BJ (cell line): ENCODE measurements at places on chromosomes 2 and 18.

DNA sequence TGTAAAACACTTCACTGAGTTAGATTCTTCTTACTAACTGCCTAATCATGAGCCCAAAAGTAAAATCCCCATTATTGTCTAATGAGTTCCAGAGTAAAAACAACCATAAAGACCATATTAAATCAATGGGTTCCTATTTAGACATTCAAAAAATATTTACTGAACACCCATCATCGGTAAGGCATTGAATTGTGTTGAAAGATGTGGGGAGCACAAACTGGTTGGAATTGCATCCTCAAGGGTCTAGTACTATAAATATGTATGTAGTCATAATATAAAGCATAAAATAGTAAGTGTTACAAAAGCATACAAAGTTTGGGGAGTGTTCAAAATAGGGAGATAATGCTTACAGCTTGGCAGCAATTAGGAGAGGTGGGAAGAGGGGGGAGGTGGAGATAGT, 3.0 kb upstream of the MARCHF4 start:
- DNase-seq: no peak

- DNase-seq: no peak
Observed at GRCh38 chr2:191501561-191502168, 176.3 kb upstream of the NABP1 start.

- no peak for DNase-seq
Observed at GRCh38 chr2:226873826-226874225, 38.0 kb downstream of the RHBDD1 start.

GRCh38 chr2:150282771-150283371, 204.6 kb downstream of the RND3 start:
- peak; percentile 54 for DNase-seq

DNA sequence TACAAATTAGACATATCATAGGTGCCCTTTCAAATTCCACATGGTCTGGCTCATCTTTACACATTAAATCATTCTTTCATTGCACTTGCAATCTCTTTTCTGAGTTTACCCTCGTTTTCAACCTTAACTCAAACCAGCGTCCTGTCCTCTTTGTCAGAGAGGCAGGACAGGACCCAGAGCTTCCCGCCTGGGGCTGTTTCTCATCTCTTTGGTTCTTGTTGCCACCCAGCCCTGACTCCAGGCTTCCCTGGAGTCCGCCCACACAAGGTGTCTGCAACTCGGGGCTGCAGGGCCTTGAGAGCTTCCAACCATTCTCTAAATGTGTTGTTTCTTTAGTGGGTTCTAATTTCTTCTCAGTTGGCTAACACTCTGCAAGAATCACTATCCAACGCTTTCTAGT, 24.4 kb downstream of the RBMS1 start:
- DNase-seq: no peak

DNA sequence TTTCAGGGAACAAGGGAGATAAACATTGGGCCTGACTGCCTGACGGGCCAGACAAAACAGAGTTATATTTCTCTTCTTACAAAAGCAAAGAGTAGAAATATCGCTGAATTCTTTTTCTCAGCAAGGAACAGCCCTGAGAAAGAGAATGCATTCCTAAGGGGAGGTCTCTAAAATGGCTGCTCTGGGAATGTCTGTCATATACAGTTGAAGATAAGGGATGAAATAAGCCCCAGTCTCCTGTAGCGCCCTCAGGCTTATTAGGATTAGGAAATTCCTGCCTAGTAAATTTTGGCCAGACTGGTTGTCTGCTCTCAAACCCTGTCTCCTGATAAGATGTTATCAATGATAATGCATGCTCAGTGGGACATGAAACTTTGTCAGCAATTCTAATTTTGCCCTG, 134.9 kb upstream of the CNTNAP5 start:
- no peak for DNase-seq

DNA sequence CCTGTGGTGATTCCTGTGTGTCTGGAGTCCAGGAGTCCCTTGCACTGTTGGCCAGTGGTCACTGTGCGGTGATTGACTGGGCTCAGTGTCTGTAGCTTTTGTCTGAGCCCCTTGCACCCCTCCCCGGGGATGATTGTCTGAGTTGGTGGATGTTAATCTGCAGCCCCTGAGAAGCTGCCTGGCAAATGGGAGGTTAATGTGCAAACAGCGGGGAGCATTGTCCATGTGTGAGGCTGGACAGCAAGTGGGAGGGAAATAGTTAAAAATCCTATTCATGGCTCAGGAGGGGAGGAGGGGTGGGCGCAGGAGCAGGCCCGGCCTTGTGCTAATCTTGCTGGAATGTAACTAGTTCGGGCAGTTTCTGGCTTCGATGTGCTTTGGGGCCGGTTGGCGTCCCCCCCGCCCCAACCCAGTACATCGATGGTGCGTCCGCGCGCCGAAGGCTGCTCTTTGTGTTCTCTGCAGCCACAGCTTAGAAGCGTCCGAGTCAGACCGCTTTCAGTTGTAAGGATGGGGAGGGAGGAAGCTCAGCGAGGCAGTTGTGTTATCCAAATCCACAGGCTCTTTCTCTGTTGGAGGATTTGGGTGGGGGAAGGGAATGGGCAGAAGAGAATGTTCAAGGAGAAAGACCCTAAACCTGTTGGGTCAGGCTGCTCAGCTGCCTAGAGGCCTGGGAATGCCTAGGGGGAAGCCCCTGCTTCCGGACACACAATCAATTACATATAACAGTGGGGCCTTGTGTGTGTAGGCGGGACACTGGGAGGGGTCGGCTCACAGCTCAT, 71.8 kb downstream of the TGOLN2 start:
- no peak for DNase-seq

DNA sequence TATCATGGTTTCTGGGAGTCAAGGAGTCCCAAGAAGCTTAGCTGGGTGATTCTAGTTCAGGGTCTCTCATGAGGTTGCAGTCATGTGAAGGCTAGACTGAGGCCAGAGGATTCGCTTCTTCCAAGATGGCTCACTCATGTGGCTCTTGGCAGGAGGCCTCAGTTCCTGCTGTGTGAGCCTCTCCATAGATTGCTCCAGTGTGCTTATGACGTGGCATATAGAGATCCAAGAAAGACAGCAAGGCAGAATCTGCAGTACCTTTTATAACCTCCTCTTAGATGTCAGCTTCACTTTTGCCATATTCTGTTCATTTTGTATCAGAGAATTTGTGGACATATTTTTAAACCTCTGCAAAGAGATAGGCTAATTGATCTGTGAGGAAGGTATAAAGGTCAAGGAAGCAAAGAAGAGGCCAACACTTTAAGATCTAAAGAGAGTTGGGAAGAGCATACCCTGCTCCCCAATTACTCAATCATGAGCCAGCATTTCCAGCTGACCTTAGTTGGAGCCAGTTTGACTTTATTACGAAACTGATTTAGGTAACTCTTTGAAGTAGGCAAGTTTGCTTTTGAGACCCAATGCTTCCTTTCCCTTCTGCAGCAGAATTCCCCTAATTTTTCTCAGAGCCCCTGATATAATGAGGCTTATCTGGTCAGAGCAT, 134.7 kb downstream of the EML6 start:
- DNase-seq: no peak

- no peak for DNase-seq
Observed at GRCh38 chr2:36861896-36862295, 104.4 kb downstream of the STRN start.

DNA sequence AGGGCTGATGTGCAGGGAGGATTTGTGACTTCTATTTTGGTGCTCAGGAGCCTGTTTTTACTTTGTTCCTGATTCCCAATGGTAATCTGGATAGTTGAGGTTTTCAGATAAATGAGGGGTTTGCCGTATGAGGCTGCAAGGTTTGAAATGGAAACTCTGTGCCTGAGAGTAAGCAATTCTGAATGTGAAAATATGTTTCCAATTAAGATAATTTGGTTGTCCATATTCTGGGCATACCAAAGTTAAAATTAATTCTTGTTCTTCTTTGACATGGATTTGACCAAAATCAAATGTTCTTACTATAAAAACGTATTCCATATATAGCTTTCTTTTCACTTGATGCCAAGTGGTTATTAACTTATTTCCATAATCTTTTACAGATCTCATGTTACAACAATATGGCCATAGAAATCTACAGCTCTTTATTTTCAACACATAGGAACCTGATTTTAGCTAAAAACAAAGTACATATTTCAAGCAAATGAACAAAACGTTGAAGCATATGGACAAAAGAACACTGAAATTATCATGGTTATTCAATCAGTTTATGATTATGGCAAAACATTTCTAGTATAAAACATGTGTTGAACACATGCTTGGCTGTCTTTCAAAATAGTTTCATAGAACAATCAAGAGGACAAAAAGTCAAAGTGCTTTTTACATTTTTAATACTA, 63.4 kb upstream of the ARHGAP28 start:
- DNase-seq: no peak

- DNase-seq: no peak
Observed at GRCh38 chr2:98090951-98091350, 4.0 kb downstream of the VWA3B start.

DNA sequence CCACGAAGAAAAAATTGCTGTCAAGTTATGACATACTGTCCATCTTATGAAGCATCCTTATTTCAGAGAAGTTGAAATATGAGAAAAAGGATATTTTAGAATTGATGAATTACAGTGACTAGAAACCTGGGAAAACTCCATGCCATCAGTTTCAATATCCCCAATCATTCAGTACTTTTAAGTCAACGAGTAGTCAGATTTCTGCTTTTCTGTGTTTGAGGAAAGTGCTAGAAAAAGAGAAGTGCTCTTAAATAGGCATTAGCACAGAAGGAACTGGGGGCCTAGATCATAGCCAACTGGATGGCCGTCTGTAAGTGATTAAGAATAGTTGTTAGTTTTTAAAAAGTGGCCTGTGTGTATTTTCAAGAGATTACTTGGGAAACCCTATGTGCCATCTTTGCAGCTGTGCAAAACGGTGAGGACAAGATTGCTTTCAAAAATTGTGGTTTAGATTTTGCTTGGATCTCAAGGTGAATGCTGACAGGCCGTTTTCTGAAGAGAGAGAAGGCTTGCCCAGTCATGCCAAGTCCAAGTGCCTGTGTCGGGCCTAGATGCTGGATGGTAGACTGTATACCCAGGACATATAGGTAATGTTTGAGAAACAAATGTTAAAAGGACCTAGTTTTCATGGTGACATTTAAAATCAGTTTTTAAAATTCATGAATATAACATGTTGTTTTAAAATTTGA, 5.1 kb downstream of the NEDD4L start:
- no peak for DNase-seq

DNA sequence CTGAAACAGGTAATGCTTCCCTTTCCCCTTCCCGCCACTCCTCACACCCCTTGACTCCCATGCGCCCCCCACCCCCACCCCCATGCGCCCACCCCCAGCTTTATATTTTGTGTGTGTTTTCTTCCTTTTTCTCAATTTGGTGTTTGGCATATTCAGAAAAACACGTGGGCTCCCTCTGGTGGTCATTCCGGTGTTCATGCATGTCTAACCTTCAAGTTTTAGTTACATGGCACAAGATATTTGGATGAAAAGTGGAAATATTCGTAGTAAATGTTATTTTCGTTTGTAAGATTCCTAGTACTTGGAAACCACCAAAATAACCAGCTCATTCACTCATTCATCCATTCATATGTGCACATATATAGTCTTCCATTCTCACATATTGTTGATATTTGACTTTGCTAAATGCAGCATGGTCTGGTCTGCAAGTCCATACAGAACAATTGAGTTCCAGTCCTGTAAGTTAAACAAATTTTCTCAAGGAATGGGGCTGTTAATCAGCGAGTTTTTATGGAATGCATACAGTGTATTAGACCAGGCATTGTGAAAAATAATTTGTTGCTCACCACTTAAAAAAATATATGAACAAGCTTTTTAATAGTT, 143.6 kb upstream of the MAP3K20 start:
- DNase-seq: no peak

DNA sequence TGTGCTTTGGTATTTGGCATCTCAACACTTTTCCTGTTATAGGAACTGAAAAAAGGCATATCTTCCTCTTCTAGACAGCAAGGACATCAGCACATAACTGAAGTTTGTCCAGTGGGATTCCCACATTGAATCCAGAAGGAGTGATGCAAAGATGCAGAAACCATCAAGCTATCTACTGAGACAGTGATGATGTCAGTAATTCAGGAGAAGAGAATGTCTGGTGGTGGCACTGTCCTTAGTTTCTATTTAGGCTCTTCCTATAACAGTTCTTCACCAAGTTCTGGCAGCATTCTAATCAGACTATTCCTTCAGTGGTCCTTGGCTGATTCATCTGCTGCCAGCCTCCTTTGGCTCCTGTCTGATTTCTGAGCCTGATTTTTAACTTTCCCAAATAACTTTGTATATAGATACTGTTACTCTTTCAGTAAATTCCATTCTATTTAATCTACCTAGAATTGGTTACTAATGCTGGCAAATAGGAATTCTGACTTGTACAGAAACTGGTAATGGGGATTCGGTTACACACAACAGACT, 56.6 kb upstream of the AGPS start:
- DNase-seq: no peak

- no peak for DNase-seq
Observed at GRCh38 chr18:22830511-22830910, 102.6 kb upstream of the RBBP8 start.

GRCh38 chr2:11366326-11366741, 21.9 kb upstream of the ROCK2 start:
- no peak for DNase-seq

DNA sequence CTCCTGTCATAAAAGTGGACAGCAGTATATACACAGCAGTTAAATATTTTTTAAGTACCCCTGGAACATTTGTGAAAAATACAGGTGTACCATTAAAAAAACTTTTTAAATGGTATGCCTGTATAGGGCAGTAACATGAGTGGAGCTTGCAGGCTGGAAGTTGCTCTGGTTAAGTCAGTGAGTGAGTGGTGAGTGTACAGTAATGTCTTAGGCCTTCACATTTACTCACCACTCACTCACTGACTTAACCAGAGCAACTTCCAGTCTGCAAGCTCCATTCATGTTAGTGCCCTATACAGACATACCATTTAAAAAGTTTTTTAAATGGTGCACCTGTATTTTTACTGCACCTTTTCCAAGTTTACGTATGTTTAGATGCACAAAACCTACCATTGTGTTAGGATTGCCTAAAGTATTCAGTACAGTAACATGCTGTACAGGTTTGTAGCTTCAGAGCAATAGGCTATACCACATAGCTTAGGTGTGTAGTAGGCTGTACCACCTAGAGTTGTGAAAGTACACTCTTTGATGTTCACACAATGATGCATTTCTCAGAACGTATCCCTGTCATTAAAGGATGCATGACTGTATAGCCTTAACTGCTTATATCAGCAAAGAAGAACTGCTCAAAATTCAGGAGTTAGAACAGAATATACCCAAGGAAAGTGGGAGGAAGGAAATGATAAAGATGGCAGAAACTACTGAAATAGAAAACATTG, 112.6 kb downstream of the EHBP1 start:
- no peak for DNase-seq

- no peak for DNase-seq
Observed at GRCh38 chr2:182666674-182667314, 49.3 kb upstream of the DNAJC10 start.

GRCh38 chr2:187586011-187586641, 31.9 kb upstream of the TFPI start:
- DNase-seq: no peak
